ENCODE measurements at places on chromosomes 11 and 22.

DNA sequence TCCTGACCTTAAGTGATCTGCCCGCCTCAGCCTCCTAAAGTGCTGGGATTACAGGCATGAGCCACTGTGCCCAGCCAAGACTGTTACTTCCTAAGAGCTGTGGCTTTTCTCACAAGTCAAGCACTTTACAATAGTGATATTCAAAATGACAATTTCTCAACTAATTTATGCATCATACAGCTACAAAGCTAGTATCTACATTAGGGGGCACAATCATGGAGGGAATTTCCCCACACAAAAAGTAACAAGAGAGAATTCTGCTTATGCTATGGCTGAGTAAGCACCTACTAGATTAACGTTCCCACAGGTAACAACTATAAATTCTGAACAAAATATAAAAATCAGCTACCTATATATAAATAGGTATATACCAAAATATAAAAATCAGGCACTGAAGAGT, 72.7 kb downstream of the SBF2 start:
- DNase-seq, result no peak

- no peak for DNase-seq
Measured at GRCh38 chr11:110962921-110963320, 250.7 kb upstream of the ARHGAP20 start.

DNA sequence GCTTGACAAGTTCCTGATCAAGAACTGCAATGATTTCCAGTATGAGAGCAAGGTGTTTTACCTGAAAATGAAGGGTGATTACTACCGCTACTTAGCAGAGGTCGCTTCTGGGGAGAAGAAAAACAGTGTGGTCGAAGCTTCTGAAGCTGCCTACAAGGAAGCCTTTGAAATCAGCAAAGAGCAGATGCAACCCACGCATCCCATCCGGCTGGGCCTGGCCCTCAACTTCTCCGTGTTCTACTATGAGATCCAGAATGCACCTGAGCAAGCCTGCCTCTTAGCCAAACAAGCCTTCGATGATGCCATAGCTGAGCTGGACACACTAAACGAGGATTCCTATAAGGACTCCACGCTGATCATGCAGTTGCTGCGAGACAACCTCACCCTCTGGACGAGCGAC, 12.0 kb downstream of the YWHAH start:
- DNase-seq, result no peak

DNA sequence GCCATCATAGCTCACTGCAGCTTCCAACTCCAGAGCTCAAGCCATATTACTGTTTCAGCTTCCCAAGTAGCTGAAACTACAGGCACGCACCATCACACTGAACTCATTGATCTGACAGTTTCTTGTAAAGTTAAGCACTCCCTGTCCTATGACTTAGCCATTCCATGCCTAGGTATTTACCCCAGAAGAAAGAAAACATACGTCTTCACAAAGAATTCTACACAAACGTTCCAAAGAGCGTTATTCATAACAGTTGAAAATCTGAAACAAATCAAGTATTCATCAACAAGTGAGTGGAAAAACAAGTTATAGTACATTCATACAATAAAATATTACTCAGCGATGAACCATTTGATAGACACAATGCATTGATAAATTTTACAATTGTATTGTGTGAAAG, 7.8 kb upstream of the NLRP10 start:
- DNase-seq, result no peak

DNA sequence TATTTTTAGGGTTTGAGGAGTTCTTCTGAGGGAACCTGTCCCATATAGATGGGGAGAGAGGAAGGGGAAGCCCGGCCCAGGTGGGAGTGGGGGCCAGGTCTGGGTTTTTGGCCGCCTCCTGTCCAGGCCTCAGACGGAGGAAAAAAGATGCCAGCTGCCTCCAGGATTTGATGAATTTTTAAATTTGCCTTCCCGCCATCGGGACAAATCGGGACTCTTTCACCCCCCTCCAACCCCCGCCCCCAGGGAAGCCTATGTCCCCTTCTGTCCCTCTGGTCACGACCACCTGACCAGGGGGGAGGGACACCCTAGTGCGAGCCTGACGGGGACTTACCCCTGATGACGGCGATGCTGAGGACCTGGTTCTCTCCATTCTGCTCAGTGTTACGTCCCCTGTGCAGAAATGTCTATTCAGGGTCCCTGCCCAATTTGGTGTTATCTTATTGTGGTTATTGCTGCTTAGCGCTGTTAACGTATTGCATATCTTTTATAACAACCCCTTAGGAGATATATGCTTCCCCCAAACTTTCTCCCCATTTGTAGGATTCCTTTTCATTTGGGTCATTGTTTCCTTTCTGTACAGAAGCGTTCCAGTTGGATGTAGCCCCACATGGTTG, 115.9 kb upstream of the GRK3 start:
- no peak for DNase-seq

- DNase-seq, result no peak
Measured at GRCh38 chr22:27810609-27811151, 9.1 kb upstream of the MN1 start.

DNA sequence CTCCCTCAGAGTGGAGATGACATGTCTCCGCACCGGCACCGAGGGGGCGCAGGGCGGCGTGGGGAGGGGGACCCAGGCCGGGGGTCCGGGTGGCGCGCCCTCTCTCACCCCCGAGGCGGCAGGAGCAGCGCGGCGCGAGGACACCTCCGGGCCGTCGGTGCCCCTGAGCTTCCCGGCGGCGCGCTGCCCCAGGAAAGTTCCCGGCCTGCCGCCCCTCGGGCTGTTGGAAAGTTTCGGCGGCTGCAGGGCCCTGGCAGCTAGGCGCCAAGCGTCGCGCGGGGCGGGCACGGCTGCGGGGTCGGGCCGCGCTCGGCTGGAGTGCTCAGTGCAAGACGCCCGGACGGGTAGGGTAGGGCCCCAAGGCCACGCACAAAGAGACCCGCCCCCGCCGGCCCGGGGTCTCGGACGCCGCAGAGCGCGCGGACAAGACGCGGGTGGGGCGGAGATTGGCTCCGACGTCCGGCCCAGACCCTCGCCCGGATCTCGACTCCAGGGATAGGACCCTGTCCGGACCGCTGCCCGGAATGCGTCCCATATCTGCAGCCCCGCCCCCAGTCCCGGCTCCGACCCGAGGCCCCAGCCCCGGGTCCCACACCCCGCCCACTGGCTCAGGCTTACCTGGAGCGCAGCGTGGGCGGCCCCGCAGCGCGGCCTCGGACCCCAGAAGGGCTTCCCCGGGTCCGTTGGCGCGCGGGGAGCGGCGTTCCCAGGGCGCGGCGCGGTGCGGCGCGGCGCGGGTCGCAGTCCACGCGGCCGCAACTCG, 471 bp downstream of the ARVCF start:
- no peak for DNase-seq

GRCh38 chr11:93740730-93741093, 583 bp downstream of the TAF1D start:
- DNase-seq, result no peak

DNA sequence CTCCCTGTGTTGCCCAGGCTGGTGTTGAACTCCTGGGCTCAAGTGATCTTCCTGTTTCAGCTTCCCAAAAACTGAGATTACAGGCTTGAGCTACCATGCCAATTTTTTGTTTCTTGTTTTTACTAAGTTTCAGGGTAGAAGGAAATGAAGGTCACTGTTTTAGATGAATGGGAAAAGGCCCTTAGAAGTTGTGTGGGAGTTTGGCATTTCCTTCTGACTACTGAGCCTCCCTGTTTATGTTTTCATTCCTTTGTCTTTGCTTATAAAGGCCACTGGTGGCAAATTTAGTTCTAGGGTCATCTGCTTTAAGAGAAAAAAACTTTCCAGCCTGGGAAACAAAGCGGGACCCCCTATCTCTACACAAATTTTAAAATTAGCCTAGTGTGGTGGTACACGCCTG, 22.1 kb downstream of the SRPRA start:
- DNase-seq, result no peak

GRCh38 chr22:26398741-26399153, 30.3 kb upstream of the ASPHD2 start:
- no peak for DNase-seq

GRCh38 chr11:61814247-61814957, 2.4 kb downstream of the FADS1 start:
- no peak for DNase-seq

GRCh38 chr11:24709928-24710565, 213.2 kb downstream of the LUZP2 start:
- DNase-seq, result no peak

GRCh38 chr11:64477675-64478074, 113.3 kb upstream of the SLC22A12 start:
- DNase-seq, result no peak

- no peak for DNase-seq
Measured at GRCh38 chr11:96001037-96001436, 77.1 kb upstream of the MTMR2 start.

DNA sequence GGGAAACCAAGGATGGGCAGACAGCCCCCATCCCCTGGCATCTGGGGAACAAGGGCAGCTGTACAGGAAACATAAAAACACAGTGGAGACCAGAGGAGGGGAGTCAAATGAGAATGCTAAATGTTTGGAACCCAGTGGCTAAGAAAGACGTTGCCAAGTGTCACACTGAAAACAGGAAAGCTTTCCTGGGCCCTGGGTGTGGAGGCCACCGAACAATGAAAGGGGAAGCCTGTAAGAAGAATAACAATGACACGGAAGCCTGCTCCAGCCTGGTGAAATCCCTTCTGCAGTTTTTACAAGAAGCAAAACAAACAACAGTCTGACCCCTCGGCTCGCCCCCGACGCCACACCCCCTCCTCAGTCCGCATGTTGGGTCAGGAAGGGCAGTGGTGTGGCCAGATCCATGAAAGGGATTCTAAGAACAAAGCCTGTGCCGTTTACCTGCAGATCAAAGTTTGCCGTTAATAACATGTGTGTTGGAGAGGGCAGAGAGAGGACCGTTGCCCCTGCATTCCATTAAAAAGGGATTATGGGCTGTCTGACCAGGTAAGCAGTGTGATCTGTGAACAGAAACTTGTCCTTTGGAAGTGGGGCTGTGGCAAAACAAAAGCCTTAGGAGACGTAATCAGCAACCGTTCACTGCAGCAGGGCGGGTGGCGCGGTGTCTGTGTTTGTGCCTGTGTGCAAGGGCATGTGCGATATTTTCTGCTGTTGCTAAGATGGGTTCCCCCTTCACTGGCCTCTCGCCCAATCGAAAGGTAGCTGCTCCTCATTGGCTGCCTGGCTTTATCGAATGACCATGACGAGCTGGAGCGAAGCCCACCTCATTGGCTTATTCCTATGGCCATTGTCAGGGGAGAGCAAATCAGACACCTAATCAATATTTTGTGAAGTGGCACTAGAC, 113.7 kb upstream of the BLID start:
- no peak for DNase-seq

DNA sequence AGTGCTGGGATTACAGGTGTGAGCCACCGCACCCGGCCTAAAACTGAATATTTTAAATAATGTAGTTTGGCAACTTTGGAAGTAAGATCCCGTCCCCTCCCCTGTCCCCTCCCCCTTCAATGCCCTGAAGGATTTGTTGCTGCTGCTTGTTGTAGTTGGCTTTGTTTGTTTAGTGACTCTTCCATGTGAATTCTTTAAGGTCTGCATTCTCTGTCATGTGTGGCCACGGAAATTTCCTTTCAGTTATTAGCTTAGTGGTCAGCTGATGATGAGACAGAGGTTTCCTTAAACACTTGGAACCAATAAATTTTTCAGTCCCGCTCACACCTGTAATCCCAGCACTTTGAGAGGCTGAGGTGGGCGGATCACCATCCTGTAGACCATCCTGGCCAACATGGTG, 109.9 kb downstream of the MPPED1 start:
- DNase-seq, result no peak

DNA sequence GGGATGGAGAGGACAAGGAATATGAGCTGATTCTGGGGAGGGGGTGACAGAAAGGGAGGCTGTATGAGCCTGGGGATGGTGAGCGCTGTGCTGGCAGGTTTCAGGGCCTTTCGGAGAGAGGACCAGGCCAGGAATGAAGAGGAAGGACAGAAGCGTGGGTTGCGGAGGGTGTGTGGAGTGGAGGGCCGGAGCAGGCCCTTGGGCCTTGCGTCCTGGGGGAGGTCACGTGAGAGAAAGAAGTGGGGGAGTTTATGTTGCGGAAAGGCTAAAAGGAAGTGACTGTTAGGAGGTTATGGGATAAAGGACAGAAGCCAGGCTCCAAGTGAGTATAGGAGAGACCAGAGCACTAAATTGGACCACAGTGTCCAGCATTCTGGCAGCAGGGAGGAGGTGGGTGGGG, 17.5 kb downstream of the BCR start:
- DNase-seq, result no peak

DNA sequence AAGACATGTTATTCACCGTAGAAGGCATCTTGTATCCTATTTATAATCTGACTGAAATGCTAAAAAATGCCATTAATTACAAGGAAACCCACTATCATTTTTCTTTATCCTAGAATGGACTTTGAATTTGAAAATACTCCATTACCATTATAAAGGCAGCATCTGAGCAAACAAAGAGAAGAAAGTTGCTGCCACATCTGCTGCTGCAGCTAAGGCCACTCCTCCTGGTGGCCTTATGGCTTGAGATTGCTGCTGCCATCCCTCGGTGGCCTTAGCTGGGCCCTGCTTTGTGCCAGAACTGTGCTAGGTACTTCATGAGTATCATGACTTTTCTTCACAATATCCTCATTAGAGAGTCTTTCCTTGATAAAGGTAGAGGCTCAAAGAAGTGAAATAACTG, 1210.1 kb upstream of the TENM4 start:
- no peak for DNase-seq

- DNase-seq, result peak; percentile 27
Measured at GRCh38 chr11:120210626-120211521, at the start of gene OAF. TSS of gene OAF (plus strand) at chr11:120211032. CDS start at chr11:120211280, 248 bp downstream.

GRCh38 chr11:63613517-63614135, 607 bp downstream of the PLAAT3 start:
- no peak for DNase-seq

- no peak for DNase-seq
Measured at GRCh38 chr11:28009996-28010395, 98.0 kb downstream of the KIF18A start.

- DNase-seq, result no peak
Measured at GRCh38 chr11:132058211-132058772, 687.9 kb downstream of the NTM start.

DNA sequence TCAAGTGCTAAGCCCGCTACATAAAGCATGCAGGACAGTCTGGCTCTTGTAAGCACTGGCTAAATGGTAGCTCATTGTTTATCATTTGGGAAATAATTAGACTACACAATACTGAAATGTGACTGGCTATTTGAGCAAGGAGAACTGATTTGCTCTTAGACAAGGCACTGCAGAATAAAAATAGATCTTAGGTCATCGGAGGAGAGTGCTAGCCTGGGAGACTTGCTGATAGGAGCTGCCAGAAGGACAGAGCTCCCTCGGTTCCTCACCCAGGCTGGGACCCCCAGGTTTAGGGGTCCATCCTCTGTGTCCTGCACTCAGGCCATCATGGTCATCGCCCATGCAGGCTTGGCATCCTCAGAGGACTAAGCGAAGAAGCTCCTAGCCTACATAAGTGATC, 184.4 kb upstream of the NCAM1 start:
- no peak for DNase-seq

GRCh38 chr11:78438298-78438975, 20.8 kb upstream of the GAB2 start:
- no peak for DNase-seq

Data from activated CD8-positive, alpha-beta memory T cell treated with anti-CD3 and anti-CD28 coated beads for 48 hours (primary cell).